ENCODE measurements at places on chromosomes 3 and 15. TPM values are rescaled to one million over a fixed set of nuclear protein-coding genes. Genes with fewer than 3 reads are reported as not detected.

- DNase-seq, result no peak
Measured at GRCh38 chr3:154227531-154227930, 96.8 kb downstream of the DHX36 start.

DNA sequence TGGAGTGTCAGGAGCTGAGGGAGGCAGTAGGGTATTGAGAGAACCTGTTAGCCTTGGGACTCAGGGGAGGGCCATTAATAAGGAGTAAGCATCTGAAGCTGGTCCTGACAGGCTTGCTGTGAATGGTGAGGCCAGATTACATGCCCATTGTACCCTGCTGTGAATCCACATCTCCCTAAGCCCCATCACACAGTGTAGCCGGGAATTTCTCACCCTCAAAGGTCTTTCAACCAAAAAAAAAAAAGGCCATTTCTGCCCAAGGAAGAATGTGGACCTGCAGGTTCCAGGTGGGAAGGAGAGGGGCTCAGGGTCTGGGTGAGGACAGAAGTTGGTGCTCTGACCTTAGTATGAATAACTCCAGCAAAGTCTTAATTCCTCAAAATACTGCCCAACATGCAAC lies 37.2 kb downstream of the MAGEF1 start:
- no peak for DNase-seq

DNA sequence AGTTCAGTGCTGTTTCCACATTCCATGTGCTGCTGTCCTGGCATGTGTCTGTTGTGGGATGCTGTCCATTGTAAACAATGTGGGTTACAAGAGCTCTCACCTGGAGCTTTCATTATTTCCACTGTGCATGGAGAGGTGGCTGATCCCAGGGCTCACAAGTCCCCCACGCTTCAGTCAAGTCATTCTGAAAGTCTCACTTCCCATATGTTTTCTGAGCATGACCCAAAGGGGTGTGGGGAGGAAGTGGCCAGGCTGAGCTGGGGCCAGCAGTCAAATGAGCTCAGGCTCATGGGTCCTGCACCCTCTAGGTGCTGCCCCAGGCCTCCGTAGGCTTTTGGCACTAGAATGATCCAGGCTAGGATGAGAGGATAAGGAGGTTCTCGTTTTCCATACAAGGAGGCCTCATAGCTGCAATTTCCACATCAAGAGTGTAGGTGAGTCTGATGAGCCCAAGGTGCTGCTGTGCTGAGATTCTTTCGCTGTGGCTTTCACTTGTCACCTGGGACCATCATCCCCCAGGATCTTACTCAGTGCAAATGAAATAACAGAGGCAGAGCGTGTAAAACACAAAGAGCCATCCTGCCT lies 22.0 kb downstream of the STARD5 start:
- peak; percentile 66 for DNase-seq

GRCh38 chr15:89654847-89655805 lies at the start of gene KIF7:
KIF7 (minus strand) TSS chr15:89655467; CDS start chr15:89652930, 2,537 bp downstream.
- peak; percentile 32 for DNase-seq

DNA sequence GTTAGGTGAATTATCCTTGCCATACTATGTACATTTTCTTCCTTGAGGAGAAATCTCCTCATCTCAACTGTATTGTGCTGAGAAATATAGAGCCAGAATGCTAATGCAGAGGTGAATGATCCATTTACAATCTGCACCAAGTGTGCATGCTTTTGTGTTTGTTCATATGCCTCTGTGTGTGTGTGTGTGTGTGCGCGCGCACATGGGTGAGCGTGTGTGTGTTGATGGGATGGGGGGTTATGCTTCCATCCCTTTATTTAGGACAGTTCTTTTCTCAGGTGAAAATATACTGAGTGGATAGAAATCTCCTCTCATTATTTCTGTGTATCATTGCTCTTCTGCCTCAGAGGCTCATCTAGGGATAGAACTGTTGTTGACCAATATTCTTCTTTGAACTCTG lies 626.1 kb downstream of the MCTP2 start:
- DNase-seq, result no peak

DNA sequence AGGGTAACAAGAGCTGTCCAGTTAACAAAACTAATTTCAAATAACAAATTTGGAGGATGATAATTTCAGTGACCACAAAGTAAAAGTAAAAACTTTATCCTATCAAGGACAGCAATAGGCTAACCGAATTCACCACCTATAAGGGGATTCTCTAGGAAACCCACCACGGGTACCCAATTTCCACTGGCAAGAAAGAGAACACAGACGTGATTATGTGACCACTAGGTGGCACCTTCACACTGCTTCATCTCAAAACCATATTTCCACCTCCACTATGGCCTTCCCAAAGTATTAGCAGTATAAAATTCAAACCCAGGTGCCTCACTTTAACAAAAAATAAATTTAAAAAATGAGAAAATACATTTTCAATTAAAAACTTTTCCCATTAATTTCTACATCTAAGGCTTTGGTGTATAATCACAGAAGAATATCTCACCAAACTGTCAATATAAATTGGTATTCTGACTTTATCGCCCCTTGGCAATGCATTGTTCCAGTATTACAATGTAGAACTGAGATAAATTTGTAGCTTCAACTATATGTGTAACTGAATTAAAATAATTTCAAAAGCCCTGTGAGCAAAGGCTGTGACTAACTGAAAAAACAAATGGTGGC lies 96.5 kb downstream of the FSIP1 start:
- peak; percentile 53 for DNase-seq

GRCh38 chr3:120284747-120285507 lies at the start of gene GPR156:
GPR156 (minus strand) TSS chr3:120285222; CDS start chr3:120244098, 41,124 bp downstream.
- no peak for DNase-seq

- DNase-seq, result peak; percentile 45
Measured at GRCh38 chr3:128242818-128243601, 89.7 kb downstream of the EEFSEC start.

DNA sequence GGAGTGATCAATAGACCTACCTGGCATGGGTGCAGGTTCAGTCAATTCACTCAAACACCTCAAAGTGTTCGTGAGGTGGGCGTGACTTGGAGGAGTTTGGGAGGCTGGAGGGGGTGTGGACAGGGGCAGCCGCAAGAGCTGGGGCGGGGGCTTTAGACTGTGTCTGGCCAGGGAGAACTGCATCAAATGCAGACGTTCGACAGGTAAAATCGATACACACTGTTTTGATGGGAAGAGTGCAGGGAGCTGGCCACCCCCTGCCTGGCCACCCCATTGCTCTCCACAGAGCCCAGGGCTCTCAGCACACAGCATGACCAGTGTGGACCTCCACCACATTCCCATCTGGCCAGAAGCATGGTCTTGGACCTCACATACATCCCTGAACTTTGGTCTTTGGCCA lies 412.1 kb downstream of the OCA2 start:
- no peak for DNase-seq

DNA sequence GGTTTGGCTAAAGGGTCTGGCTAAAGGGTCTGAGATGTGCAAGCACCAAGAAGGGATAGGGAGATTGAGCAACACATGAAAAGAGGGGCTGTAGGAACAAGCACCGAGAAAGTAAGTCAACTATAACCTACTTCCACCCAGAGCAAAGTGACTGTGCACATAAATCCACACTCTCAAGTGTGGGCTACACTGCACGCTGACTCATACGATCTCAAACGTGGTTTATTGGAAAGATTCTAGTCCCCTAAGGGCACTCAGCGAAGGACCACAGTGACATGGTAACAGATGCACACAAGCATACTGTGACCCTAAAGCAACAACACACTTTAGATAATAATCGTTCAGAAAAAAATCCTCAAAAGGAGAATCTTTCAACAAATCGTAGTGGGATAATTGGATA lies 48.0 kb downstream of the EHHADH start:
- DNase-seq, result no peak

- DNase-seq, result no peak
Measured at GRCh38 chr15:47188758-47189507, 528.4 kb upstream of the SEMA6D start.

DNA sequence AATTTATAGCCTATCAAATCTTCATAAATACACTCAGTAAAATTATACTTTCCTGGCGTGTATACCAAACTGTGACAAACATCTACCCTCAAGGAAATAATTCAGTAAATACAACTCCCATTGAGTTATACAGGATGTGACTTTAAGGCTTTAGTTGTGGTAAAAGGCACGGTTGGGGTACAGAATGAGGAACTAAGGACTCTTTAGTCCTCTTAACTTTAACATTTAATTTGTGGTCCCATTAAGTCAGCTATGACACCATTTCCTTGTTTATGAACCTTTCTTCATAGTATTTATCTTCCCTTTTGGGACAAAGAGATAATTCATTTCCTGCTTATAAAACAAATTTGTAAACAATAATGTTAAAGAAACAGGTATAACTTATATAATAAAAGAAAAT lies 30.2 kb downstream of the IFT80 start:
- no peak for DNase-seq

GRCh38 chr15:88174571-88174970 lies 82.0 kb downstream of the NTRK3 start:
- no peak for DNase-seq

GRCh38 chr3:176041812-176042211 lies 1155.5 kb downstream of the TBL1XR1 start:
- DNase-seq, result no peak

DNA sequence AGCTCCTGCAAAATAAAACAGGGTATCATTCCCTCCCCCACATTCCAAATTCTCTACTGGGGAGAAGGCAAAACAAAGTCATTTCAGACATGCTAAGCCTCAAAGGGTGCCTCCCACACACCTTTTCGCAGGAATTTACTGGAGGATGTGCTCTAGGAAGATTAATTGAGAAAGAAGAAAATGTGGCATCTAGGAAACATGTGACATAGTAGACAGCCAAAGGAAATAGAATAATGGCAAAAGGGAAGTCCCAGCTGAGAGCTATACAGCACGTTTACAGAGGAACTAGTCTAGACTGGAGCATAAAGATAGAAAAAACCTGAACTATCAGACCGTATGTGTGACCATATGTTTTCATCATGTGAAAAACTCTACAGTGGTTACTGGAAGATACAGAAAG lies 58.8 kb upstream of the MELTF start:
- DNase-seq, result no peak

- no peak for DNase-seq
Measured at GRCh38 chr3:130779486-130779885, 32.9 kb upstream of the PIK3R4 start.

DNA sequence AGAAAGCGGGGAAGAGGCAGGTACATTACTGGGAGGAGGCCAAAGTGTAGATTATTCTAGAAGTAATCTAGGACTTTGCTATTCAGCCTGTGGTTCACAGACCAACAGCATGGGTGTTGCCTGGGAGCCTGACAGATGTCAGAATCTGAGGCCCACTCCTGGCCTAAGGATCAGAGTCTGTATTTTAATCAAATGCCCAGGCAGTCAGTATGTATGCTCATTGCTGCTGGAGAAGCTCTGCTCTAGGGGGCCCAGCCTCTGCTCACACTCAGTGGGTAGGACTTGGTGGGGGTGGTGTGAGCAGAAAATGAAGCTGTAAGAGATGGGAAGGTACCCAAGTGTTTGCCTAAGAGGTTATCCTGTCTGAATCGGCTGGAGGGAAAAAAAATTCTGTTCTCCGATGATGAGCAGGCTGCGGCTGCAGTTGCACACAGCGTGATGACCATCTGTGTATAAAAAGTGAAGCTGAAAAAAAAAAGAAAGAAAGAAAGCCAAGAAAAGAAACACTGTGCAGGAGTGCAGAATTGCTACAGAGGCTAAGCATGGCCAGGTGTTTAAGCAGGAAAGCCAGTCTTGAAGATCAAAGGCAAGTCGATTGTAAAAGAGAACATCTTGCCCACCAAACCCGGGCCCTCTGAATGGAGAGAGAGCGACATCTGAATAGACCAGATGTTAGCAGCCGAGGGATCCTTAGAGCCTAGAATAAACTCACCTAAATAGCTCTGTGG lies 65.2 kb downstream of the EIF4E3 start:
- DNase-seq, result no peak

DNA sequence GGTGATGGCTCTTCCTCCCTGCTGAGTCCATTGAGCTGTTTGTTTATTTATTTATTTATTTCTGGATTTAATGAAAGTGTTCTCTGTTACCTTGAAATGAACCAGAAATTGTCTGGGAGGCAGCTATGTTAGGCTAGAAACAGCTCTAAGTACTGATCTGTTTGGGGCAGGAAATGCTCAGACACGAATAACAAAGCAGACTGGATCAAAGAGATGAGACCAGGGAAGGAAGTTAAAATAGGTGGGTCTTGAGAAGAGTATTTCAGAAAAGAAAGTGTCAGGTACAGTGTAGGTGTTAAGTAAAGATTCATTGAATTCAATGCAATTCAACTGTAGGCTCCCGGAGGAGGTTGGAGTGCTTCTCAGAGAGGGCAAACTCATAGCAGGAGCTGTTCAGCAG lies 173.3 kb downstream of the IL20RB start:
- DNase-seq, result no peak

DNA sequence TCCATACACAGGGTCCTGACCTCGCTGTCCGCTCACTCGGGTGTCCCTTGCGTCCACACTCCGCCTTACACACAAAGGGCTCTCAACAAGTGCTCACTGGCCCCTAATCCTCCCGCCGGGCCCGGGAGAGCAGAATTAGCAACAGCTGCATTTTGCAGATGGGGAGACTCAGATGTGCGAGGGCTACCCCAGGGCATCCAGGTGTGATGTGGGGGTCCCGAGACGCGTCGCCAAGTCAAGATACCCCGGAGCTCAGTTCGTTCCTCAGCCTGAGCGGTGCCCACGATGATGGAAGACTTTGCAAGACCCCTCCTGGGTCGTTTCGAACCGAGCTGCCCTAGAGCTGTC lies 14.9 kb upstream of the WNT7A start:
- no peak for DNase-seq

- no peak for DNase-seq
Measured at GRCh38 chr3:148974726-148975125, 16.6 kb upstream of the GYG1 start.

DNA sequence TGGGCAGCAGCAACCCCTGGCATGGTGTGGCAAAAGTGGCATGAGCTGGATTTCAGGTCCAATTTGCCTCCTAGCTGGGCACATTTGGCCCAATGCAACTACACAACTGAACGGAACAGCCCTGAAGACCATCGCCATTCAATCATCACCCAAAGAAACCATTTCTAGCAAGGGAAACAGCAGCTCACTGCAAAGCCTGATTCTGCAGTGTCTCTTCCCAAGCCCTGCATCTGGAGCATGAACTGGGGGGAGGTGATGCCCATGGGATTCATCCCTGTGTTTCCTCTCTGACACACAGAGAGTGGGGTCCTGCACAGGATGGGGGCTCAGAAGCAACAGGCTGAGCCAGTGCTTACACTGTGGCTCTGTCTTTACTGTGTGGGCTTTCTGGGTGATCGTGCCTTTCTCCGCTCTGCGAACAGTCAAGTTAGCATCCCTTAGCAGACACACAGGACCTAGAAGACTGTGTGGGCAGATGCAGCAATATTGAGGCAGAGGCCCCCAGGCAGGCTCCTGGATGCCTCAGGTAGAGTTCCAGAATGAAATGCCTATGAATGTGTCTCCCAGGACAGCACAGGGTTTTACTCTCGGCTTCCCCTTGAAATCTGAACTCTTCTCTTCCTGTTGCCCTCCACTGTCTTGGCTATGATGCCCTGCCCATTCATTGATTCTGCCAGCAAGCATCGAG lies 91.1 kb upstream of the ALDH1A3 start:
- no peak for DNase-seq

Gene LTF
- not detected for total RNA-seq

Gene OR5K2
- total RNA-seq, result not detected

Gene PRC1
- total RNA-seq, result 180 TPM

Gene XPC
- total RNA-seq, result 29.4 TPM

Gene C3orf70
- not detected for total RNA-seq

Gene GRK7
- not detected for total RNA-seq

Gene PPP1R14D
- total RNA-seq, result not detected

Gene SAMD7
- total RNA-seq, result not detected

Gene PPP2R3A
- total RNA-seq, result 0.21 TPM

Gene SEMA5B
- total RNA-seq, result not detected

Gene RAP2B
- total RNA-seq, result 16.6 TPM
